ENCODE measurements at places on chromosomes 4 and X. TPM values are rescaled to one million over a fixed set of nuclear protein-coding genes. Genes with fewer than 3 reads are reported as not detected.

DNA sequence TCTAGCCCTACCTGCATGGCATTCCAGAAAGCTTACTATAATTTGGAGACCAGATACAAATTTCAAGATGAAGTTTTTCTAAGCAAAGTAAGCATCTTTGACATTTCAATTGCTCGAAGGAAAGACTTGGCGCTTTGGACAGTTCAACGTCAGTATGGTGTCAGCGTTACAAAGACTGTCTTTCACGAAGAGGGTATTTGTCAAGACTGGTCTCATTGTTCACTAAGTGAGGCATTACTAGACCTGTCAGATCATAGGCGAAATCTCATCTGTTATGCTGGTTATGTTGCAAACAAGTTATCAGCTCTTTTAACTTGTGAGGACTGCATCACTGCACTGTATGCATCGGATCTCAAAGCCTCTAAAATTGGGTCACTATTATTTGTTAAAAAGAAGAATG lies 17.6 kb downstream of the THAP9 start:
- no peak for DNase-seq

Gene PPP4R3C
- polyA plus RNA-seq = not detected

DNA sequence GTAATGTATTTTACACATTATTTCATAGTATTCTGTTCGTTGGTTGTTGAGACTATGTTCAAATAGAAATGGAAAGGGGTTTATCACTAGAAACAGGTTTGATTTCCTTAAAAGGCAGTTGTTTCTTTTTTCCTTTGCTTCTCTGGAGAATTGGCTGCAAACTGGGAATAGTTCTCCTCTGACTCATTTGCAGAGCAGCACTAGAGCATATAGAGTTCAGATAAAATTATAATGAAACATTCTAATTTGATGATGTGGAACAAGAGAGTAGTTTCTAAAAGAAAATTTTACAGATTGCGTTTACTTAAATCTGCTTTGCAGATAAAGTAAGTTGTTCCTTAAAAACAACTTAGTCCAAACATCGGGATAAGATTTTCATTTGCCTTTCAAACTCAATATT lies 29.7 kb downstream of the SYNPO2 start:
- peak; percentile 45 for DNase-seq

GRCh38 chrX:152918707-152919106 lies 20.8 kb downstream of the ZNF185 start:
- DNase-seq = no peak

DNA sequence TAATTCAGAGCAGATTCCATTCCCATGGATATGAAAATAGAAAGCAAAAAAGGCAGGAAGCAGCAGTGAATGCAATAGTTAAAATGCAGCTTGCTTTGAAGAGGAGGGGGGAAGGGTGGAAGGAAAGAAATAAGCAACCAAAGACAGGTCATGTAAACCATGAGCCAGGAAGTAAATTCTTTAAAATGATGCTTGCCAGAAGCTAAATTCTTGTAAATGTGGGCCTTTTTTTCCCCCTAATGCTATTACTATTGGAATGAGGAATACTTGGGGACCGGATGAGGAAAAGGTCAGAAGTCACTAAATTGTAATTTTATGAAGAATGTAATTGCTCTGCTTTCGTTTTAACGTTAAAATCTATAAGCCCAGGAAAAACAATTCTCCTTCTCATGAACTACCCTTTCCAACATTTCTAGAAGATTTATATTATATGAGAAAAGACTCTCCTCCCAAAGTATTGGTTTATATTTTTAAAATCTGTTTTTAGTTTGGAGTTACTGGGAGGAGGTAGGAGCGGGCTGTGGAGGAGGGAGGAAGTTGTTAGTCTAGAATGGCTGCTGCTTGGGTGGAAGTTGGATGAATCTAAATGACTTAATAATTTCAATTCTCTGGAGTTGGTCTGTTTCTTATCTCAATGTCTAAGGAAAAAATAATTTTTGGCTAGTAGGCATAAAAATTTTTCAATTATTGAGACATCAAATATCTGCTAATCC lies 77.6 kb upstream of the PCDH18 start:
- peak; percentile 69 for DNase-seq

Gene VSIG4
- 7.6 TPM for polyA plus RNA-seq

Gene NKX6-1
- polyA plus RNA-seq = 0.09 TPM

DNA sequence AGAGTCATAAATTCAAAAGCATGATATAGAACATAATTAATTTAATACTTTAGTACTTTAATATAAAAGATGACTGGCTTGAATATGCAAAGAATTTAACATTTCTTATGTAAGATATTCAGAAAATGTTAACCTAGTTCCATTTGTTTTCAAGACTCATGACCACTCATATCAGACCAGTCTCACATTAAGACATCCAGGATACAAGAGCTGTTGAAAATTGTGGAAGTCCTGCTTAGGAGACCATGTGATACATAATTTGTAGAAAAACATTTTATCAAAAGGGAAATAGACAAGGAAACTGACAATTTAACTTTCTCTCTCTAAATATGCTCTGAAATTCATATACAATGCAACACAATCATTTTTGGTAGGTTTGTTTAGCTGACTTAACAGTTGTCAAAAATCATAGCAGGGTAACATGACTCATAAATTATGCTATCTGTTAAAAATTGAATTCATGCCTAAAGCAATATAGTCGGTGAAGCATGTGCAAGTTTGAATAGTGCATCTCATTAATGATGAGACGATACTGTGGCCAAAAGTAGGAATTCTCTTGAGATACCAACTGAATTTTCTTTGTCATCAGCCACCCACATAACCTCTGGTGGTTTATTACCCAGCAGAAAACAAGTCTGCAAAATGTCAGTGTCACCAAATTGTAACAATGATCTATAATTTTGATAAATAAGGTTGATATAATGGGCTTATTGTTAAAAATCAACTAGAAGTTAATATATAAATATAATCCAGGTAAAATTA lies 211.4 kb downstream of the GASK1B start:
- no peak for DNase-seq

GRCh38 chr4:47482326-47482725 lies 2.7 kb upstream of the ATP10D start:
- no peak for DNase-seq

Gene PPEF2
- not detected for polyA plus RNA-seq

Gene IL15
- polyA plus RNA-seq = 1.5 TPM

- no peak for DNase-seq
Measured at GRCh38 chrX:118566359-118566758, 70.7 kb downstream of the DOCK11 start.

Gene NPNT
- polyA plus RNA-seq = 181 TPM

- no peak for DNase-seq
Measured at GRCh38 chrX:118657413-118657812, 70.0 kb upstream of the IL13RA1 start.
